ENCODE measurements at places on chromosomes 12 and 14.

DNA sequence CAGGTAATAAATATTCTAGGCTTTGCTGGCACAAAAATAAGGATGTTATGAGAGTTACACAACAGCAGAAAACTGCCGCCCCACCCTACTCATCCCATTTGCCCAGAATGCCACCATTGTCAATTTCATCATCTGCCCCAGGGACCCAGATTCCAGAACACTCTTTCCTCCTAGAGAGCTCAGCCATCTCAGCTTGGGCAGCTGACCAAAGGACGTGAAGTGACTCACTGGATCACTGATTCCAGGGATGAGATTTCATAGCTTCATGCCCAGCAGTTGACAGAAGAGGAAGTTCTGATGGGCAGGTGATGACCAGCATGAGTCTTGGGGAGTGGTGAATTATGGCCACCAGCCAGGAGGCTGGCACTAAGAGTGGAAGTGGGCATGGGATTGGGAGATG, 450.3 kb downstream of the RMST start:
- no peak for DNase-seq

GRCh38 chr12:122527478-122527944, 462 bp downstream of the KNTC1 start:
- DNase-seq = no peak

DNA sequence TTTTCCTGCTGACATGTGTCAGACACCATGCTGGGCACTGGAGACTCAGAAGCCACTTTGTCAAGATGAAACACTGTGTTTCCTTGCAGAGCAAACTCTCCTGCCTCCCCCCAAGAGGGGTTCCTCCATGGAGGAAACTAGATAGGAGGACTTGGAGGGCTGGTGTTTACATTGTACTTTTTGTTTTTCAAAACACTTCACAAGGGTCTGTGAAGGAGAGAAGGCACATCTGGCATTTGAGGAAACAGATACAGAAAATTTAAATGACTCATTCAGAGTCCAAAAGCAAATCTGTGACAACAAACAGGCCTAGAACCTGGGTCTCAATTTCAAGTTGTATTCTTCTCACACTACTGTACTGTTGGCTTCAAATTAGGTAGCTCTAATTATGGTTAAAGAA, 6.7 kb upstream of the CDKL1 start:
- DNase-seq = no peak

GRCh38 chr12:52965337-52965731, 16.4 kb downstream of the KRT18 start:
- no peak for DNase-seq

DNA sequence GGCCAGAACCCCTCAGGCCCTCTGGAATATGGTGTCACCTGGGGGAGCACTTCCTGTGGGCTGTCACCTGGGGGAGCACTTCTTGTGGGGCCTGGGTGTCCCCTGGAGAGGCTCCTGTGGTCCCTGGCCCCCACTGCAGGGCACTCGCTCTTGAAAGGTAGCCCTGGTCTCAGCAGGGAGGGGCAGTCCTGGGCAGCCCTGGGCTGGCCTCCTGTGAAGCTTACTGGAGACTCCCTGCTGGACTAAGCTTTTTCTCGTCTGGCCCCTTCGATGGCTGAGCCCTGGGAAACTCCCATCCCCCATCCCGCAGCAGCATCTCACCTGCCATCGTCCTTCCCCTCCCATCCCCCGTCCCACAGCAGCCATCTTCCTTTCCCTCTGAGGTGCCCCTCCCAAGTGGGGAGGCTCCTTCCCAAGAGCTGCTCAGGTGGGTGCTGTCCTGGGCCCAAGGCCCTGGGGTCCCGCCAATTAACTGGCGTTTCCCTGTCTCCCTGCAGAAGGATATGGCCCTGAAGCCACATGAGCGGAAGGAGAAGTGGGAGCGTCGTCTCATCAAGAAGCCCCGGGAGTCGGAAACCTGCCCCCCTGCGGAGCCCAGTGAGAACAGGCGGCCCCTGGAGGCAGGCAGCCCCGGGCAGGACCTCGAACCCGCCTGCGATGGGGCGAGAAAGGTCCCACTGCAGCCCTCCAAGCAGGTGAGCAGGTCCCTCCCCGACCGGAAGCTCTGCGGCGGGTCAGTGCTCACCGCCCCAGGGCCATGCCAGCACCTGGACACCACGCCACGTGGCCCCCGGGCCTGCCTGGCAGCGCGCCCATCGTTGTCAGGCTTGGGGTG, 17.9 kb downstream of the FBRSL1 start:
- DNase-seq = no peak

- no peak for DNase-seq
These were observed 54.7 kb downstream of the RPS6KA5 start for GRCh38 chr14:91005716-91006115.

GRCh38 chr12:68111995-68112394, 47.5 kb downstream of the IFNG start:
- no peak for DNase-seq

DNA sequence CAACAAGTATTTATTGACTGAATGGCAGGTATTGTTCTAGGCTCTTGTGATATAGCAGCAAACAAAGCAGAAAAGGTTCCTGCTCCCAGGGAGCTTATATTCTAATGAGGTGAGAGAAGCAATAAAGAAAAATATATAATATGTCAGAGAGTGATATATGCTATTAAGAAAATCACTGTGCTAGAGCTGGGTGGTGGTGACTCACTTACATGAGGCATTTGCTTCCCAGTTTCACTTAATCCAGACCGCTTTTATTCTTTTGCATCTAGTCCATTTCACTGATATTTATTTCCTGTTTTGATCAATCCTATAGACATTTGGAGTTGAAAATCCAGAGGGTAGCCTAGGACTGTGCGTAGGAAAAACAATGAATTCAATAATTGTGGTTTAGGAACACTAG, 17.5 kb downstream of the TRHDE start:
- DNase-seq = no peak

DNA sequence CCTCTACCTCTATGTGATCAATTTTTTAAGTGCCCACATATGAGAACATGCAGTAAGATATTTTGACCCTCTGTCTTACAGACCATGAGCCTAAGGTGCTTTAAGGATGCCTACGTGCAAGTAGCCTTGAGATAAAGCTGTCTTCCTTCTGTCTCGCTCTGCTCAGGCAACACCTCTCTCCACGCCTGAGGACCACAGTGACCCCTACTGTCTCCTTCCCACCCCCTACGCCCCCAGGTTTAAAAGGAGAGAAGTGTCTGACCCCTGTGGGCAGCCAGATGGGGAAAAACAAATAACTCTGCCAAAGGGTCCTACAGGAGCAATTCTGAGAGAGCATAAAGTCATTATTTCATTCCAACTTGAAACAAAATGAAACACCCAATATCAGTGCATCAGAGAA, 286.4 kb upstream of the TMEM132C start:
- no peak for DNase-seq

- DNase-seq = no peak
These were observed 120.4 kb downstream of the ETV6 start for GRCh38 chr12:11769723-11770514.

DNA sequence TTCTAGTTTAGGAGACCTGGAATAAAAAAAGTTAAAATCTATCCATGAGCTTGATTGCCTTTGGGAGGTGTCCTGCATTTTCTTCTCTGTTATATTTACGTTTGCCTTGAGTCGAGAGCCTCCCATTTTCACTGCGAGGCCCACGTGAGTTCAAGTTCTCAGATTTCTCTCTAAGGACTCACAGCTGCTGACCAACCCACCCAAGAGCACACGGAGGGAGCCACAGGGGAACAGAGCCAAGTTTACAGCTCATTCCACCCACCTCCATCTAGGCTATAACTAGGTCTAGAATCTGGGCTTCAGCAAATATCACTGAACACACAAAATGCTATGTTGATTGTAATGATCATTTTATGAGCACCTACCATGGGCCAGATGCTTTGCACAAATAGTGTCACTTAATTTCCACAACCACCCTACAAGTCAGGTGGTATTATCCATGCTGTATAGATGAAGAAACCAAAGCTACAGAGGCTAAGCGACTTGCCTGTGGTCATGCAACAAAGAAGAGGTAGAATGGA, 16.7 kb downstream of the ALDH1L2 start:
- no peak for DNase-seq

GRCh38 chr12:27619308-27619707, 76.9 kb upstream of the REP15 start:
- no peak for DNase-seq

DNA sequence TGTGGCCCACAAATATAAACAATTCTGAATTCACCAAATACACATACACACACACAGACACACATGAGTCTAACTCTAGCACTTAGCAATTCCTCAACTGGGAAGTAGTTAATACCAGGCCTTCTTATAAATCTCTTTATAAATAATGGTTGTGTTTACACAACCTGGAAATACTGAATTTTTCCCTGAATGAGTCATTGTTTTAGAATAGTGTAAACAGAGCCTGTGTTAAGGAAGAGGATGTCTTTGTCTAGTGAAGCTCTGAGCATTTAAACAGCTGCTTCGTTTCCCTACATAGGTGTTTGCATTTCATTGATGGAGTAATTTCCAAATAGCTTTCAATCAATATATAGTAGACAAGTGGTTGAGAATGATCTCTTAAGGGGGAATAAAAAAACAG, 218.8 kb downstream of the BTG1 start:
- no peak for DNase-seq

DNA sequence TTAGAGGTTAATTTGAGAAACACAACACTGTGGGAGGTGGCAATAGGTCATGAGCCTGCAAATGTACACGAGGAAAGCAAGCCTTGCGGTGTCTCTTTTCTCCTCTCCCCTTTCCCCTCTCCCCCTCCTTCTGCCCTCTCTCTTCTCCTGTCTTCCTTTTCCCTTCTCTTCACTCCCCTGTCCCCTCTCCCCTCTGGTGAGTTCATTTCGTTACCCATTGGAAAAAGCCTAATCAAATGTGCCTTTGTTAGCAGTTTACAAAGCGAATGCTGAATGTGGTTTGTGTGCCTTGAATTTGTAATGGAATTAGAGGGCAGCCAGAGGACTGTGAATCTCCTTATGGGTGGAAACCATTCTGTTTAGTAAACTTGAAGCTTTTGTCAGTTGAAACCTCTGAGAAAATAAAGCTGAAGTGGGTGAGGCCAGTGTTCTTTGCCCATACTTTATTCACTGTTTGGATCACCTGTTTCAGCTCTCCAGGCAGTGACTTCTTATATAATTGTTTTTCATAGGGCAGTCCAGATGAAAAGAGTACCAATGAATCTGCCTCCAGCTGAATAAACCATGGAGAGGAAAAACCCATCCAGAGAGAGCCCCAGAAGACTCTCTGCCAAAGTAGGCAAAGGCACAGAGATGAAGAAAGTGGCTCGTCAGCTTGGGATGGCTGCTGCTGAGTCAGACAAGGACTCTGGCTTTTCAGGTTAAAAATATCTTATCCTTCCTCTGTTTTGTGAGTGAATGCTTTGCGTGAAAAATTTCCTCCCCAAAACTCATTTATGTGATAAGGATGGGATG, 7.3 kb downstream of the CIPC start:
- no peak for DNase-seq

DNA sequence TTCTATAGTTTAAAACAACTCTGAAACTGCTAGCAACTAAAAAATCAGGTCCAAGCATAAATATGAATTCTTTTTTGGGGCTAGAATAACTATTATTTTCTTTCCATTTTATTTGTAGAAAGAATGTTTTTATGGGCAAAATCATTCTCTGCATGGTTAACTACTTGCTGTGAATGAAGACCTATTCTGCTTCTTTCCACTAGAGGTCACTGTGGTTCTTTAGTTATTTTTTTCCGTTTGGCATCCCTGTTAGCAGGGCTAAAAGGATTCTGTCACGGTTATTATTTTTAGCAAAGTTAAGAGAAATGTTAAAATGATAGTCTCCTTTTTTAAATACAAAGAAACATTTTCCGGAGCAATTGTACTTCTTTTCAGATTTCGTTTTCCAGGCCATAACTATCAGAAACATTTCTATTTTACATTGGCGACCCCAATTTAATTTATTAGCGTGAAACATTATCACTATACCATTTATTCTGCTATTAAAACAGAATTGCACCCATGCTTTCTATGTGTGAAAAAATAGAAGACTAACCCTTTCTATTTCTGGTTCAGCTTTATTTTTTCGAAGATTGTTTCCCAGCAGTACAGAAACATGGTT, 404.8 kb downstream of the ATP23 start:
- no peak for DNase-seq

- no peak for DNase-seq
These were observed 441.4 kb downstream of the EGLN3 start for GRCh38 chr14:33509454-33509853.

GRCh38 chr14:99708449-99708848, 24.4 kb downstream of the CYP46A1 start:
- no peak for DNase-seq

- DNase-seq = no peak
These were observed 13.1 kb downstream of the CRY1 start for GRCh38 chr12:107080299-107080698.

GRCh38 chr12:4293299-4293965, 19.9 kb downstream of the CCND2 start:
- DNase-seq = no peak

- DNase-seq = no peak
These were observed 39.5 kb downstream of the DGLUCY start for GRCh38 chr14:91153360-91153759.

DNA sequence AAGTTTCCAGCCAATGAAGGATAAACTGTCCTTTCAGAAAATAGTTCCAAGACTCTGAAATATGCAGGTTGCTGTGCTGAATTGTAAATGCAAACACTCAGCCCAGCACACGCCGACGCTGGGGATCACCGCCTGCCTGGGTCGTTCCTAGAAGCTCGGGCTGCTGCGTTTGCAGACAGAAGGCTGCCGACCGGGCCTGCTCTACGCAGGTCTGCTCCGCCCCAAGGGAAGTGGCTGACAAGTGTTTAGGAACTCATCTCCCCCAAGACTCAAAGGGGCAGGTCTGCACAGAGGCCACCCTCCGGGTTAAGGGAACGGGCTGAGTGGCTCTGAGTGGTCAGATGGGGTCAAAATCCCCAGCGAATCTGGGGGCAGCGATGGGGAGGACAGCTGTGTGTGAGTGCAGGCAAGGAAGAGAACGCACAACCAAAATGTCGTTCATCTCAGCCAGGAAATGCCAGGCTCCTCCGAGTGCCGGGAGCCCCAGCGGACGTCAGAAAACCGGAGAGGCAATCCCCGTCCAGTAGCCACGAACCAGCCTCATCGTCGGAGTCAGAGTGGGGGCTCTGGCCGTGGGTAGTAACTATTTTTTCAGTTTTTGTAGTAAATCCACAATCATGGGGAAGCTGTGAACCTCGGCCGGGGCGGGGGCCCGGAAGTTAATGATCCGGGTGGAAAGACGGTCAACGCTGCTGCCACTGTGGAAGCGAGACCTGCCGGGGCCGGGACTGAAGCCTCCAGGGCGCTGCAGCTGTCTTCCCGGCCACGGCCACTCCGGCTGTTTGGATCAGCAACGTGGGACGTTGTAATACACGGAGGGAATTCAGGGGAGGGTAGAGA, 6.0 kb downstream of the GALNT9 start:
- DNase-seq = no peak

DNA sequence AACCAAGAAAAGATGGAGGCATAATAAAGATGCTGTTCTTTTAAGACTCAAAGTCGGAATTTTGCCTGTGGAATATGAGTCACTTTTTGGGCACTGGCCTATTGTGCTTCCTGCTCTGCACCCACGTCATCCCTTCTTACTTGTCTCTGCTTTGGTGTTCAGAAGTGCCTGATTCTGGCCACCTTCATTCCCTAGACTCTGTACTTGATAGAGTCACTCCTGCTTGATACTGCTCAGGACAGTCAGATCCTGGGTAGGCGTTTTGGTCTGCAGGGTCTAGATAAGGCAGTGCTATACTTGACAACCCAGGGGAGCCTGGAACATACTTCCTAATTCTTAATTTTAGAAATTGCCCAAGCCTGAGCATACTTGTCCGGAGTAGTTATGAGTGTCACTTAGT, 1.9 kb downstream of the LRRK2 start:
- DNase-seq = no peak

- no peak for DNase-seq
These were observed 47.2 kb downstream of the PLCZ1 start for GRCh38 chr12:18690653-18691052.

All from stimulated activated CD8-positive, alpha-beta memory T cell treated with anti-CD3 and anti-CD28 coated beads, Interleukin-4, amount 100 ng/mL, for 1 hour (primary cell).